A549 (cell line): ENCODE measurements at places on chromosomes 5 and 9.

DNA sequence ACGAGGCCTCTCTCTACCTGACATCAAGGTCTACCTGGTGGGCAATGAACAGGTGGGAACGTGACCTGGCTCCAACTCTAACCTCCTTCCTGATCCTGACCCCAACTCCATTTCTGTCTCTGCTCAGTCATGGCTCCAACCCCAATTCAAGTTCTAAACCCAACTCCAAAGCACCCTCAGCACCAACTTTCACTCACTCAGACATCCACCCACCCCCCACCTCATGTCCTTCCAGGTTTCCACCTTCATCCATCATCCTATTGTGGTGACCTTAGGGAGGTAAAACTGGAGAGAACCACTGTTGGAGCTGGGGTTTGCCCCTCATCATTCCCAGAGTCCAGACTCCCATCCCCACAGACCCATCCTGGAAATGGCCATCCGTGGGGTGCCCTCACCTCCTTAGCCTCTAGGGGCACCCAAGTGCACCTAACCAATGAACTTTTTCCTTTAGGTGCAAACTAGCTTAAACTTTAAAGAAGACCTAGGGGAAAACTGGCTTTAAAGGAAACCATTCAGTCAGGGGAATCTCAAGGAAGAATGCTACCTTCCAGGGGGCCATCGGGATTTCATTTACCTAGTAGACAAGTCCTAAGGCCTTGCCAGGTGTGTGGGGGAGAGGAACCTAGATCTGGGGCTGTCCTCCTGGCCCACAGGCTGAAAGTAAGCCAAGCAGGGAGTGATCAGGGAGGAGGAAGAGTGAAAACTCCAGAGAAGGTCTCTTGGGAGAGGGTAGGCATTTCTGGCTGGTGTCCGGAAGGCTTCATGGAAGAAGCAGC is 11.3 kb downstream of the RGS14 start:
- DNase-seq, result peak; percentile 49

DNA sequence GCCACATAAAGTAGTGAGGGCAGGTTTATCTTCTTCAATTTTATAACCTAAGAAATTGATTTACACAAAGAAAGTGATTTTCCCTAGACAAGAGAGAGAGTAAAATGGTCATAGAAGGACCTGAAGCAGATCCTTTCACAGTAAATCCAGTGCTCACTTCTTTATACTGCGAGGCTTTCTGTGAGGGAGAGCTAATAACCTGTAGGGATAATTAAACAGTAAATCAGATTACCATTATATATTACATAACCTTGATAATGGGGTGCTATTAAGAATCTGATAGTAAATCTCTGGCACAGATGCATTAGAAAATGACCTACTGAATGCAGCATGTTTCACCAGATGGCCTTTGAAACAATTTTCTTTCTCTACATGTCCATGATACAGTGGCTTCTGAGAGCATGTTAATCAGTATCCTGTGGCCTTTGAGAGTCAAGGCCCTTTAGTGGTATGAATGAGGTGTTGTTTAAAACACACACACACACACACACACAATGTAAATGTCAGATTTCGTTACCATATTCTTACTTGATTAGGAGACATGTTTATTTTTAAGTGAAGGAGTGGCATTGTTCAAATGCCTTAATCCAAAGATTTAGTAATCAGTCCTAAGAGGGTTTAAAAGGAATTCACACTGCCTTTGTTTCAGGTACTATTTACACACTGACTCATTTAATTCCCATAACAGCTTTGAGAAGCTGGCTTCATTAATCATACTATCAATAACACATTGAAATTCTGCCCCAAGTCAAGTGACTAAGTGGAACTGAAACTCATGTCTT is 124.7 kb downstream of the ALDH1A1 start:
- DNase-seq, result peak; percentile 86

DNA sequence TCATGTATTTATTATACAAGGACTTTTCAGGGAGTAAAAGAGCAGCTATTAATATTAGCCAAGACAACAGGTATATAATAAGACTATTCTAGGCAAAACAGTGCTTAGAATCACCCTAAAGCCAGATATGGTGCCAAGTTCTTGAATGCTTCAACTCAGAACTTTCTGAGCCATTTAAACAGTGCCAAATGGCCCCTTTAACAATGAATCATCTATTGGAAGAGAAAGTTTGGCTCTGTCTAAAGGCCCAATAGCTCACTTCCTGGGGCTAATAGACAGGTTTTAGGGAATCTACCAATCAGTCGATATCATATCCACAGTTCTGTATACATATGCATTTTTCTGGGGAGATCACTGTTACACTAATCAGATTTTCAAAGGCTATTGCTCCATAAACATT is 42.9 kb downstream of the ZNF474 start:
- no peak for DNase-seq

DNA sequence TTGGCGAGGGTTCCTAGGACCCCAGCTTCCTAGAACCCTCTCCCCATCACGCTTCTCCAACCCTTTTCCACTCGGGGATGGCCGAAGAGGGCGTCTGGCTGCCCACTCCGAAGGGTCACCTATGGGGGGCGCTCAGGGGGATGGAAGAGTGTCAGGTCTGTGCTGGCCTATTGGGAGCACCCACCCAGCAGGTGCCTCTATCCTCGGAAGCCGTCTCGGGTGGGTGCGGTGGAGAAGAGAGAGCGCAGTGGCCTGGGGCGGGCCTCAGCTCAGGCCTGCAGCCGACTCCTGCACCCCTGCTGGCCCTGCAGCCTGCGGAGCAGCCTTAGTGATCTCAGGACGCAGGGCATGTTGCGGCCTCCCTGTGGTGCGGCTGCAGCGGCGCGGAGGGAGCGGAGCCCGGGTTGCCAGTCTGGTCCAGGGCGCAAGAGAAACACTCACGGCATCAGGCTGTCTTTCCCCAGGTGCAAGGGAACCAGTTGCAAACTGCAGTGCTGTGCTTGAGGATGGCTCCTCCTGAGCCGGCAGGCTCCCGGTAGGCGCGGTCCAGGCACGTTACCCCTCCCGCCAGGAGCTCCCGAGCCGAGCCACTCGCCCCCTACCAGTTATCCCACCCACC is 1.5 kb upstream of the IRX2 start:
- no peak for DNase-seq

DNA sequence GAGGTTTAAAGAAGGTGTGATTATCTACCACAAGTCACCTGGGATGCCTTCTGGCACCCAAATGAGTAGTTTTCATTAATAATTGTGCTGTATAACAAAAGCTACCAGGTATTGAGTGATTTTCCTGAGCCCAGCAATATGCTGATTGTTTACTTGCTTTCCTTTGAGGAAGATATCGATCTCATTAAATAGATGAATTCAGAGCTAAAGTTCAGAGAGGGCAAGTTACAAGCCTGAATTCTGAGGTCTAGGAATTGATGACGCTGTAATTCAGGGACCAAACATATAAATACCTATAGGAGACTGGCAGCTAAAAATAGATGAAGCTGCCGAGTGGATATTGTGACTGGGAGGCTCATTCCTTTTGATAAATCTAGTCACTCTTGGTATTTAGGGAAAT is 1.1 kb downstream of the ERCC6L2 start:
- DNase-seq, result peak; percentile 17

- DNase-seq, result no peak
These were observed 336.7 kb downstream of the AGTPBP1 start for GRCh38 chr9:85404911-85405565.
